ENCODE measurements at places on chromosomes 2 and 18.

GRCh38 chr2:37692711-37693110 is 21.3 kb upstream of the CDC42EP3 start:
- DNase-seq, result no peak

DNA sequence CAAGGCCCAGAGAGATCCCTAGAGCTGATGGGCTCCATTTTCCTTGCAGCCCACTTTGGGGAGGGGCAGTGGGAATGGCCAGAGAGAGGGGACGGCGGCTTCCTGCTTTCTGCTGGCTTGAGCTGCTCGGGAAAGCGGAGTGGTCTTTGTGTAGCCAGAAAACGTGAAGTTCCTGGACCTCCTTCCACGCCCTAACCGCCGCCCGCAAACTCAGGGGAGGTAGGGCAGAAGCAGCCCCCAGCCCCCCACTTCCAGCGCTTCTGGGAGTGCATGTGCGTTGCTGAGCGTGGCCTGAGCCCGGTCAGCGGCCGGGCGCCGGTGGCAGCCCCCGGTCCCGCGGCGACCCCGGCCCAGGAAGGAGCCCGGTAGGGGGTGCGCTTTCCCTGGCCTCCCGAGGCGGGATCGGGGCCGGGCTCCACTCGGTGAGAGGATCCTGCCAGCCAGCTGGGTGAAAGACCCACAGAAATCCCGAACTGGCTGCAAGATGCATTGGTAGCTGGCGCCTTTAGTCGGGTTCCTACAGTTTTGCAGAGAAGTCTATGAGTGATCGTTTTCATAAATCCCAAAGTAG is 25.3 kb upstream of the BOD1L2 start:
- DNase-seq, result no peak

GRCh38 chr2:64950226-64951160 is 38.7 kb upstream of the SLC1A4 start:
- DNase-seq, result no peak

DNA sequence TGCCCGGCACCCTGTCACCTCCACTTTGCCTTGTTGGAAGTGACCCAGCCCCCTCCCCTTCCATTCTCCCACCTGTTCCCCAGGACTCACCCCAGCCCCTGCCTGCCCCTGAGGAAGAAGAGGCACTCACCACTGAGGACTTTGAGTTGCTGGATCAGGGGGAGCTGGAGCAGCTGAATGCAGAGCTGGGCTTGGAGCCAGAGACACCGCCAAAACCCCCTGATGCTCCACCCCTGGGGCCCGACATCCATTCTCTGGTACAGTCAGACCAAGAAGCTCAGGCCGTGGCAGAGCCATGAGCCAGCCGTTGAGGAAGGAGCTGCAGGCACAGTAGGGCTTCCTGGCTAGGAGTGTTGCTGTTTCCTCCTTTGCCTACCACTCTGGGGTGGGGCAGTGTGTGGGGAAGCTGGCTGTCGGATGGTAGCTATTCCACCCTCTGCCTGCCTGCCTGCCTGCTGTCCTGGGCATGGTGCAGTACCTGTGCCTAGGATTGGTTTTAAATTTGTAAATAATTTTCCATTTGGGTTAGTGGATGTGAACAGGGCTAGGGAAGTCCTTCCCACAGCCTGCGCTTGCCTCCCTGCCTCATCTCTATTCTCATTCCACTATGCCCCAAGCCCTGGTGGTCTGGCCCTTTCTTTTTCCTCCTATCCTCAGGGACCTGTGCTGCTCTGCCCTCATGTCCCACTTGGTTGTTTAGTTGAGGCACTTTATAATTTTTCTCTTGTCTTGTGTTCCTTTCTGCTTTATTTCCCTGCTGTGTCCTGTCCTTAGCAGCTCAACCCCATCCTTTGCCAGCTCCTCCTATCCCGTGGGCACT is 4.5 kb downstream of the RETREG2 start:
- no peak for DNase-seq

DNA sequence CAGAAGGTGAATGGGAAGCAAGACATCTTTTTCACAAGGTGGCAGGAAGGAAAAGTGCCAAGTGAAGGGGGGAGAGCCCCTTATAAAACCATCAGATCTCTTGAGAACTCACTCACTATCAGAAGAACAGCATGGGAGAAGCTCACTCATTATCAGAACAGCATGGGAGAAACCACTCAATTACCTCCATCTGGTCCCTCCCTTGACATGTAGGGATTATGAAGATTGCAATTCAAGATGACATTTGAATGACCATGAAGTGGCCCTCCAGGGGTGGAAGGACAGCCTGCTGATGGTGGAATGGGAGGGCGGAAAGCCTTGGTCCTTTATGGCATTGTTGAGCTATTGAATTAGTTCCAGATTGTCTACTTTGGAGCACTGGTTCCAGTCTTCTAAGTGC is 413.0 kb upstream of the MEX3C start:
- no peak for DNase-seq

- DNase-seq, result no peak
Observed at GRCh38 chr2:186962085-186962747, 113.2 kb upstream of the ZSWIM2 start.

DNA sequence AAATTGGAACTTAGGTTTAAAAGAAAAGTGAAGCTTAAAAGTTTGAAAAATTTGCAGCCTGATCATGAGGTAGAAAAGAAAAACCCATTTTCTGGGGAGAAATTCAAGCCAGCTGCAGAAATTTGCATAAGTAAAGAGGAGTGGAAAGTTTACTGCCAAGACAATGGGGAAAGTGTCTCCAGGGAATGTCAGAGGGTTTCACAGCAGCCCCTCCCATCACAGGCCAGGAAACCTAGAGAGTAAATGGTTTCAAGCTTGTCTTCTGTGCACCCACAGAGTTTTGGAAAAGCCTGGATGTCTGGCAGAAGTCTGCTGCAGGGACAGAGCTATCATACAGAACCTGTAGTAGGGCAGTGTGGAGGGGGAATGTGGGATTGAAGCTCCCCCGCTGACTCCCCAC is 254.0 kb upstream of the FSIP2 start:
- DNase-seq, result no peak
